ENCODE measurements at places on chromosomes 2 and 18. TPM values are rescaled to one million over a fixed set of nuclear protein-coding genes. Genes with fewer than 3 reads are reported as not detected.

- no peak for DNase-seq
These were observed 63.8 kb downstream of the PTPRM start for GRCh38 chr18:7630731-7631442.

ZAP70 gene
- polyA plus RNA-seq: 149 TPM

KCNG3 gene
- polyA plus RNA-seq: not detected

CROCC2 gene
- polyA plus RNA-seq: not detected

AQP12A gene
- polyA plus RNA-seq: not detected

- no peak for DNase-seq
These were observed 149.4 kb downstream of the DTNA start for GRCh38 chr18:34859496-34859895.

DLGAP1 gene
- polyA plus RNA-seq: 0.24 TPM

- no peak for DNase-seq
These were observed 5.4 kb downstream of the TFCP2L1 start for GRCh38 chr2:121279476-121280220.

DNA sequence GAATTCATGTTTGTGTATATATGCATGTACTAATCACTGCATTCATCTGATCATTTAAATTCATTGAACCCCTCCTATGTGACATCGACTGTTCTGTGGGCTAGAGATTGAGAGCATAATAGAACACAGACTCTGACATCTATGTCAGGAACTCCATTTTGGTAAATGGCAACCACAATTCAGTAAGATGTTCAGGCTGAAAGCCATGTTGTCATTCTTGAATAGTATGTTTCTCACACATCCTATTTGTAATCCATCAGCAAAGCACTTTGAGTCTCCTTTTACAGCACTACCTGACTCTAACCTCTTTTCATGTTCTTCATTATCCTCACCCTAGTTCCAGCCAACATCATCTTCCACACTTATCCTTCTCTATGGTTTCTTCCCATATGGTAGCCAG is 413.8 kb upstream of the MEX3C start:
- DNase-seq: no peak

PNPT1 gene
- 29.2 TPM for polyA plus RNA-seq

GRCh38 chr2:183195998-183196409 is 71.8 kb downstream of the NUP35 start:
- no peak for DNase-seq

GPC1 gene
- 0.14 TPM for polyA plus RNA-seq

DPP10 gene
- polyA plus RNA-seq: not detected

DNA sequence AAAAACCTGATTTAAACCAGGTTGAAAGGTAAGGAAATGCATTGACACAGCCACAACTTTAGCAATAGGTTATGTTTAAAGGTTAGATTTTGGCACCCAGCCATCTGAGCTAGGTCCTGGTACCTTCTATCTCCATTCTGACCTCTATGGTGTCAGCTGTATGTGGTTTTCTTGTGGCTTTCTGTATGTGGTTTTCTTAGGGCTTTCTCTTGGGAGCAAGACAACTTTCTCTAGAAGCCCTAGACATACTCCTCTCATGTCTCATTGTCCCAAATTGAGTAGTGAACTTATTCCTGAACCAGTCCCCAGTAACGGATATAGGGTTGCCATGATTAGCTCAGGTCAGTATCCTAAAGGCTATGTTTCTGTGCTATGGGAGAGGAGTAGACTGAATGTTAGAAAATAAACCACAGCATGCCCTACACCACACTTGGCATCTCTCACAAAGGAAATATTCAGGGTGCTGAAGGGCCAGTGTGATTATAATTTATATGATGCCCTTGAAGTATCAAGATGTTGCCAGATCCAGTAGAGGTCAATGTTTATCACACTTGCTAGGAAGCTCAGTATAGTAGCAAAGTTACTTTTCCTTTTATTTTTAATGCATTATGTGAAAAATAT is 176.1 kb downstream of the CAPN13 start:
- peak; percentile 12 for DNase-seq

- no peak for DNase-seq
These were observed 20.9 kb downstream of the SLC39A10 start for GRCh38 chr2:195677884-195678283.

CPO gene
- not detected for polyA plus RNA-seq

DNA sequence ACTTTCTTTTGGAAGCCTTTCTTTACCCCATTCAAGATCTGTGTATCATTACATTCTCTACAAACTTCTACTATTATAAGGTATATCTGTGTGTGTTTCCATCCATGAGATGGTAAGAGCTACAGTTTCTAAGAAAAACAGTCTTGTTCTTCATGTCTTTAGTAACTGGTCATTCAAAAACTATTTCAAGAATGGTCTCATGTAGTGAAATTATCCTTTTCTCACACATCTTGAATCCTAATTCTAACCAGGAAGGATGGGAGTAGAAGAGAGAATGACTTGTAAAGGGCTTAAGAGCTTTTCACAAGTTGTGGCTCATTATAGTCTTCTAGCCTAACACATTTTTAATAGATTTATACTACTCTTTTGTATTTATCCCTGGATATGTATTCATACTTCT is 47.3 kb downstream of the ROCK1 start:
- DNase-seq: no peak

GRCh38 chr2:220513573-220514288 is 886.3 kb downstream of the SLC4A3 start:
- no peak for DNase-seq

LIMS4 gene
- 8.0 TPM for polyA plus RNA-seq

DNA sequence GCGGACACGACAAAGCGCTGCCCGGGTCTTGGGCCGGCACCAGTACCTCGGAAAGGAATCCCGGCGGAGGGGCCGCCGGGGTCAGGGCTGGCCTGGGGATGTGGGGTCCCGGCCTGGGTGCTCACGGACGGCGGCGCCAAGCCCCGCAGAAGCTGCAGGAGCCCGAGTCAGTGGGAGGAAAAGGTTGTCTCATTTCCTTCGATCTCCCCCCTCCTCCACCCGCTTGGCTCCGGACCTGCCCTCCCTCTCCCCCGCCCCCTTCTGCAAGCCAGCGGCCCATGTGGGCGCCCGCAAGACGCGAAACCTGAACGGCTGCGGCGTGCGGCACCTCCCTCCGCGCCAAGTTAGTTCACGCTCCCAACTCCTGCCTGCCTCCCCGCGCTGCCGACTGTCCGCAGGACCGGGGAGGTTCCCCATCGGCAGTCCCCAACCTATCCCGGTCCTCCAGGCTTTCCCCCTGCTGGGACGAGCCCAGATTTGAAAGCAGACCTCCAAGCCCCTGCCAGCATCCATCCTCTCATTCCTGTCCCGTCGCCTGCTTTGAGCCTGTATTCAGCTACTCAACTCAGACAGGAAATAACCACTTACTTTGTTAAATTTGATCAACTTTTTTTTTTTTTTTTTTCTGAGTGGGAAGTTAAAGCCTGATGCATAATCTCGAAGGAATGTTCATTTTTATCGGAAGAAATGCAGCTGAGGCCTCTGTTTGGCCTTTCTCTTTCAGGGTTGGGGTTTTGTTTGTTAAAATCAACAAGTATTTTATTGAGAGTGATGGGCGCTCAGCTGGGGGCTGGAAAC is at the start of gene EVA1A:
Gene EVA1A (minus strand): TSS at position 172 of the 798 bp plus-strand sequence. CDS start 42,799 bp downstream, outside the sequence.
- DNase-seq: no peak

- DNase-seq: no peak
These were observed 797.8 kb downstream of the CCDC85A start for GRCh38 chr2:56981554-56981953.

GRCh38 chr2:9649261-9649660 is 18.5 kb upstream of the YWHAQ start:
- no peak for DNase-seq

- no peak for DNase-seq
These were observed 36.0 kb downstream of the WDFY1 start for GRCh38 chr2:223909001-223909741.

MATN3 gene
- not detected for polyA plus RNA-seq

RGPD4 gene
- polyA plus RNA-seq: not detected

DNA sequence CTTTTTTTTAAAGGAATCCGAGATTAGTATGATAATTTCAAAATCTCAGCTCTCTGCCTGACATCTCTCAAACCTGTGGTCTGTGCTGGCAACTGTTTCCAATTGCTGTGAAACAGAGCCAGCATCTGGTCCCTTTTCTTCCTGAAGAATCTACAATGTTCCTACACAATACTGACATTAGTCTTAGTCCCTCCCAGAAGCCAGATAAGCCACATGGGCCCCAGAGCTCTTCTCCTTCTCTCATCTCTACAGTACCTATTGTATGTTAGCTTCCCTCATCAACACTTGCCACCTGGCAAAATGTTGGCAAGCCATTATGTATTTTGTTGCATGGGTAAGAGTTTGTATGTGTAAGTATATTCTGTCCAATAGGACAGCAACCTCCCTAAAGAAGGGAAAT is 62.9 kb upstream of the CDKL4 start:
- DNase-seq: no peak

DNA sequence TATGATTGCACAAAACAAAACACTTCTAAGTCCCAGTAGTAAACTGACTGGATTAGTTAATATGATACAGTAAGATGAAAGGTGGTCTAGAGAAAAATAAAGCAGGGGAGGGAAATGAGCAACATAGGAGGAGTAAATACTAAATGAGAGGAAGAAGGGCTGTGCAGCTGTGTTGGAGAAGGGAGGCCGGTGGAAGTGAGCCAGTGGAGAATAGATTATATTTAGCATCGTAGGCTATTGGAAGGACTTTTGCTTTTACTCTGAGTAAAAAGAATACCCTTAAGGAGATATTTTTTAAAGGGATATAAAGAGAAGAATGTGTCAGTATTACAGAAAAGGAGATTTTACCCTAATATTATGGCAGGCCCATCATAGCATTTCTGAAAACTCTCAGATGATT is 12.7 kb downstream of the WDR75 start:
- DNase-seq: no peak

IL1R2 gene
- polyA plus RNA-seq: 0.61 TPM

- DNase-seq: no peak
These were observed 1042.3 kb upstream of the NRXN1 start for GRCh38 chr2:52074130-52074719.

DNA sequence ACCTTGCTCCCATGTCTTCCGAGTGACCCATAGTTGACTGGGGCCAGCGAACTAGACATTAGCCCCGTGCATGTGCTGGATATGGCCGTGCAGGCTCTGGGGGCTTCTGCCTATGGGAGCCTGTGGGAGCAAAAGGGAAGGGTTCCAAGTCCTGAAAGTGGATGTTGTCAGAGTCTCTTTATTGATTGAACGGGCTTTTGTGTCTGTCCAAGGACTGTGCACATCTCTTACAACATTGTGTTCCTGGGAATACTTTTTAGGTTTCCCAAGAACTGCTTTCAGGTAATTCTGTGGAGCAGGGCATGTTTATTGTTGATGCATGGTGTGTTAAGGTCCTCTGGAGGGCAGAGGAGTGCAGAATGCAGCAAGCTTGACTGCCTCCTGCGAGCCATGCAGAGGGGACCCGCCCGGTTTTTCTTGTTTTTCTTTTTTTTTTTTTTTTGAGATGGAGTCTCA is 5.0 kb downstream of the RNF144A start:
- no peak for DNase-seq

- no peak for DNase-seq
These were observed 20.8 kb upstream of the TNS1 start for GRCh38 chr2:218023636-218024035.

DNA sequence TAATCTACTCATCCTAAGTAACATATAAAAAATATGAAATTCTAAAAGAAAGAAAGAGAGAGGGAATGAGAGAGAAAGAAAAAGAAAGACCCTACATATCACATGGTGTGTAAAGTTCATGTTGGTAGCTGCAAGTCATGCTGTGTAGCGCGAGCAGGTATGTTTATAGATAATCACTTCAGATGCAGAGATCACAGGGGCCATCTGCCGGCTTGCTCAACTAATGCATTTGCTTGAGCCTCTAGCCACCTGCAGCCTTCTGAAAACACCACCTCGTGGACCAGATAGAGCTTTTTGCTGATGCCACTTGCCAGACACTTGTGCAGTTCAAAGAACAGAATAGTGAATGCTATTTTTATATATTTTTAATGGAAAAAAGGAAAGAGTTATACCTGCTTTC is 37.6 kb downstream of the CDH7 start:
- DNase-seq: no peak

LOXHD1 gene
- polyA plus RNA-seq: not detected

GRCh38 chr2:46655551-46656436 is 176.4 kb downstream of the TMEM247 start:
- no peak for DNase-seq

DNA sequence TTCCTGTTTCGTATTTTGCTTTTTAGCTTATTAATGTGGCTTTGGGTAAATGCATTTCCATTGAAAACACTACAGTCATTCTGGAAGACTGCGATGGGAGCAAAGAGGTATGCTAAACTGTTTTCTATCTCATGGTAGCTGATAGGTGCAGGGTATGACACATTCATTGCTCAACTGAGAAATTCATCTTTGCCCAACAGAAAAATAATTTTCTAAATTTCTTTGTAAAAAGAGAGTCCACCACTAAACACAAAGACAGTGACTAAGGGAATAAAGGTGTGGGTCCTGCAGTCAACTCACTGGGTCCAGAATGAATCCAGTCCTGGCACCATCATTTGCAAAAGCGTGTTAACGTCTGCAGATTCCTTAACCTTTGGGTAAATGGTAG is 19.9 kb downstream of the ERMN start:
- DNase-seq: no peak

GRCh38 chr18:33369711-33370449 is 70.6 kb downstream of the CCDC178 start:
- DNase-seq: no peak

- DNase-seq: peak; percentile 98
These were observed 460 bp downstream of the EPC2 start for GRCh38 chr2:148644883-148645538.

CCDC141 gene
- 0.73 TPM for polyA plus RNA-seq

DNA sequence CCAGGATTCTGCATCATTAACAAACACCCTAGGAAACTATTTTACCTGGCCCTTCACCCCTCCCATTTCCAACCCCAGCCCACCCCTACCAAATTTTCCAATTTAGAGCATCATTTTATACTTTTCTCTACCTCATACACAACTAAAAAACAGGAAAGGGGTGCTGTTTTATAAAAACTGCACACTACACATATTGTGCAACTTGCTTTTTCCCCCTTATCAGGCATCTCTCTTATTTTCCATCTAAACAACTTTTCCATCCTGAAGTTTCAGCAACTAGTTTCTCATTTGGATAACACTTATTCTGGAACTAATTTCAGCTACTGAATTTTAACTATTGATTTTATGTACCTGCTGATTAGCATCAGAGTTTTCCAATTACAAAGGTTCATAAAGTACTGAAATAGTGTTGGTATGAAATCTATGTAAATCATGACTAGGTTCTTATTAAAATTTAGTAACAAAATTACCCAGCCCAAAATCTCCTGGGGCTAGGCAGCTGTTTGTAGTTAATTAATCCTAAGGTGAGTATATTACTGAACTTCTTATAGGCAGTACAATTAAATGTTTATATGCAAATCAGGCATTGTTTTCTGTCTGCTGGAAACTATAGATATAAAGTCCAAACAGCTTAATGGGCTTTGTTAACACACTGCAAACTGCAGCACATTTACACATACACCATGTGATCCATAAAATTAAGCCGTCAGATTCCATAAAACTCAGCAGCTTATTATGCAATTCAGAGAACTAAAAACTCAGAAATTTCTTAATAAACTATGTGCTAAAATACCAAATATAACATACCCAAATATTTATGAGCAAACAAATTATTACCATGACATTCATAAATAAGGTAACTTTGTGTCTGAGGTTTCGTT is 7.9 kb downstream of the SF3B1 start:
- DNase-seq: no peak

GRCh38 chr2:130776550-130776949 is 21.2 kb downstream of the AMER3 start:
- no peak for DNase-seq

- DNase-seq: no peak
These were observed 23.9 kb downstream of the MYO3B start for GRCh38 chr2:170201734-170202393.

CHRND gene
- not detected for polyA plus RNA-seq

LIPG gene
- polyA plus RNA-seq: not detected

SLC9A4 gene
- not detected for polyA plus RNA-seq

- DNase-seq: no peak
These were observed 866.1 kb upstream of the ID2 start for GRCh38 chr2:7815726-7816125.

Data from CD4-positive, alpha-beta memory T cell (primary cell).